ENCODE measurements at places on chromosomes 1 and 21. TPM values are rescaled to one million over a fixed set of nuclear protein-coding genes. Genes with fewer than 3 reads are reported as not detected.

DNA sequence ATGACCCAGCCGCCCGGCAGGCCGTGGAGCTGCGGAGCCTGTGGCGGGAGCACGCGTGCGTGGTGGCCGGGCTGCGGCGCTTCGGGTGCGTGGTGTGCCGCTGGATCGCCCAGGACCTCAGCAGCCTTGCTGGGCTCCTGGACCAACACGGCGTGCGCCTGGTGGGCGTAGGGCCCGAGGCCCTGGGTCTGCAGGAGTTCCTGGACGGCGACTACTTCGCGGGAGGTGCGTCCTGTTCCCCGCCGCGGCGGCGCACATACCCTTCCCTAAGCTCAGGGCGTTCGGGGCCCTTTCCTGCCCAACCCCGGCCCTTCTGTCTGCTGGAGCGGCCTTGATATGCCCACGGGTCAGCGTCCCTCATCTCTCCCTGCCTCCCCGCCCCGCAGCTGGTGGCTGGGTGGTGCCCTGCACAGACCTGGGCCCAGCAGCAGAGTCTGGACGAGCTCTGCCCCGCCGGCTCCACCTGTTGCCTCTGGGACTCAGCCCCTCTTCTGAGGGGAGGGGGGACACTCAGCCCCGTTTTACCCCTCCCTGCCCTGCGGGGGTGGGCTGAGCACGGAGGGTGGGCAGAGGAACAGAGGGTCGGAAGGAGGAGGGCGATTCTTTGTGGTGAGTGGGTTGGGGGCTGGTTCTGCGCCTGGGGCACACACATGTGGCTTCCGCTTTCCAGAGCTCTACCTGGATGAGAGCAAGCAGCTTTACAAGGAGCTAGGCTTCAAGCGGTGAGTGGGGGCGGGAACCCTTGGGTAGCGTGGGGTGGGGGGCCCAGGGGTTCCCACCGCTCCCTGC lies 688 bp downstream of the PRXL2B start:
- H3K4me1 ChIP-seq: peaks cover 15% of the 10 kb centered on the region
- peak overlapping the region; percentile 74 for H3K4me3 ChIP-seq
- peak; percentile 12 for DNase-seq
- no peaks in the 10 kb centered on the region for H3K27me3 ChIP-seq
- no peaks in the 10 kb centered on the region for H3K36me3 ChIP-seq
- no peak overlapping the region for H3K27ac ChIP-seq

DNA sequence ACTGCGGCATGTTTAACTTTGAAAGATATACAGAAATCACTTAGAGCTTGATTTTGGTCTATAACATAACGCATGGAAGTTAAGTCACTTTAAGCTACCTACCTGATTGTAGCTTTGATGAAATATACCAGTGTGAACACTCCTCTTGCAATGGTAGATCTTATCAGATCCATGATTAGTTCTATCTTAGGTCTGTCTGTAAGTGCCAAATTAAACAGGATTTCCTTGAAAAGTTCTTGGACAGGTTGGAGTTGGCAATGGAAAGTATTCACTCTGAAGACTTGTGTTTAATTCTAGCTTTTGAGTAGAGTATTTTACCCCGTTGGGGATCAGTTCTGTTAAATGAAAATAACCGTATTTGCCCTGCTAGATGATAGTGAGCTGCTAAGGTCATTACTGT lies 4.1 kb upstream of the ADGRL4 start:
- no peaks in the 10 kb centered on the region for H3K27me3 ChIP-seq
- H3K27ac ChIP-seq: no peak overlapping the region
- H3K4me1 ChIP-seq: no peaks in the 10 kb centered on the region
- no peaks in the 10 kb centered on the region for H3K36me3 ChIP-seq
- H3K4me3 ChIP-seq: no peak overlapping the region

- no peaks in the 10 kb centered on the region for H3K4me1 ChIP-seq
- no peaks in the 10 kb centered on the region for H3K36me3 ChIP-seq
- DNase-seq: no peak
- H3K27me3 ChIP-seq: no peaks in the 10 kb centered on the region
- no peak overlapping the region for H3K4me3 ChIP-seq
Measured at GRCh38 chr1:167474191-167474641, 44.1 kb downstream of the CD247 start.

DNA sequence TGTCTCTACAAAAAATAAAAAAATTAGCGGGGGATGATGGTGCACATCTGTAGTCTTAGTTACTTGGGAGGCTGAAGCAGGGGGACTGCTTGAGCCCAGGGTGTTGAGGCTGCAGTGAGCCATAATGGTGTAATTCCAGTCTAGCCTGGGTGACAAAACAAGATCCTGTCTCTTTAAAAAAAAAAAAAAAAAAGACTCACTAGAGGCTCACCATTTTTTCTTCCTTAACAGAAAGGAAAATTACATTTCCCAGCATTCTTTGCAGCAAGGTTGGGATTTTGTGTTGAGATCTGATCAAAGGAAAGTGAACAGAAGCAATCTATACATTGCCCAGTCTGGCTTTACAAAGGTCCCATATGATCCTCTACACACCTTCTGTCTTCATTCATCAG lies 21.5 kb downstream of the GFI1 start:
- H3K4me3 ChIP-seq: no peak overlapping the region
- no peak overlapping the region for H3K27ac ChIP-seq
- no peaks in the 10 kb centered on the region for H3K36me3 ChIP-seq
- DNase-seq: no peak
- H3K4me1 ChIP-seq: no peaks in the 10 kb centered on the region
- H3K27me3 ChIP-seq: no peaks in the 10 kb centered on the region

DNA sequence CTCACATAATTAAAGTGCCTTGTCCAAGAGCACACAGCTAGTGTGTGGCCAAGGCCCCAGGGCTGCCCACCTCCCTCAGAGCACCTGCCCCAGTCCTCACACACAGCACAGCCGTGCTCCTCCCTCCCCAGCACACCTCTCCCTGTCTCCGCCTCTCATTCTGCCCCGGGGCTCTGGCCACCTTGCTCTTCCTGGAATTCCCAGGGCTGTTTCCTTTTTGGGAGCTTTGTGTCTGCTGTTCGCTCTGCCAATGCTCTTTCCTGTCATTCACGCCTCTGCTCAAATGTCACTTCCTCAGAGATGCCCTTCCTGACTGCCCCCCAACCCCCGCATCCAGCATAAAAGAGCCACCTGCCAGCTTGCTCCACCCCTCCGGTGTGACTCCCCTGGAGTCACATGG lies 13.3 kb downstream of the SLC6A17 start:
- no peak overlapping the region for H3K4me3 ChIP-seq
- H3K36me3 ChIP-seq: no peaks in the 10 kb centered on the region
- H3K27me3 ChIP-seq: peaks cover 4% of the 10 kb centered on the region
- H3K27ac ChIP-seq: no peak overlapping the region
- no peaks in the 10 kb centered on the region for H3K4me1 ChIP-seq

DMRTA2 gene
- not detected for total RNA-seq

SYPL2 gene
- 0.77 TPM for total RNA-seq

GNAI3 gene
- total RNA-seq: 16.1 TPM
